Stimulated activated CD4-positive, alpha-beta T cell treated with anti-CD3 and anti-CD28 coated beads, Interleukin-1b, Interleukin-23, amount 100 ng/mL, for 1 hour (primary cell): ENCODE measurements at places on chromosomes 2 and 18.

GRCh38 chr2:216497382-216498069 lies 1.1 kb upstream of the RPL37A start:
- no peak for DNase-seq

GRCh38 chr2:36993841-36994620 lies 27.7 kb upstream of the STRN start:
- no peak for DNase-seq

- no peak for DNase-seq
Observed at GRCh38 chr2:226705133-226705886, 94.3 kb downstream of the IRS1 start.

DNA sequence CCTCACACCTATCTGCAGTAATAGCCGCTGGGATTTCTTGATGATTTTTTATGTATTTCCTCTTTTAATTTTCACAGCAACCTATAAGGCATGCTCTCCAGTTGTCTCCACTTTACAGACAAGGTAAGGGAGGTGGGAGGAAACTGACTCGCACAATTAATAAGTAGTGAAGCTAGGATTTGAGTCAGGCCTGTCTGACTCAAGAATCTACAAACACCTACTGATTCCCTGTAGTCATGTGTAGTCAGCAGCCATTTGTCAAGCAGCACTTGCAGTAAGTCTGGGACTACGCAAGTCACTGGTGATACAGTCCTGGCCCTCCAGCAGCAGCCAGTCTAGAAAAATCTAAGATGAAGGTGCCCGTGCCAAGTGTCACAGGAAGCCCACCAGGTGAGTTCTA lies 193.6 kb upstream of the PKDCC start:
- no peak for DNase-seq

GRCh38 chr2:97781981-97782380 lies 68.6 kb downstream of the ZAP70 start:
- no peak for DNase-seq
